ENCODE measurements at places on chromosomes 3 and 15. TPM values are rescaled to one million over a fixed set of nuclear protein-coding genes. Genes with fewer than 3 reads are reported as not detected.

- DNase-seq: no peak
Measured at GRCh38 chr3:52128118-52128683, 26.0 kb downstream of the POC1A start.

DNA sequence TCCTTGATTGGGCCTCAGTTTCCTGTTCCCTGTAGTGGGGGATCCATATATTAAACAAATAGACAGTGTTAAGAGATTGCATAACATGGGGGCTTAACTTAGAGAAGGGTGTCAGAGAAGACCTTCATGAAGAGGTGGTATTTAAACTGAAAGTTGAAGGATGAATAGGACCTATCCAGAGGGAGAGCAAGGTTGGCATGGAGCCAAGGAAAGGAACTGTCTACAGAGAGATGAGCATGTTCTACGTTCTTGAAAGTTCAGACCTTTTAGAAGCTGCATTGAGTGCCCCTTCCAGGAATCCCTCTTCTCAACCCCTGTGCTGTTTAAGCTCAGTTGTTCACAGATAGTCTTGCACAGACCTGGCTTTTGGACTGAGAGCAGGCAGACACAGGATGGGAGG, 2.4 kb downstream of the HTD2 start:
- no peak for DNase-seq

DNA sequence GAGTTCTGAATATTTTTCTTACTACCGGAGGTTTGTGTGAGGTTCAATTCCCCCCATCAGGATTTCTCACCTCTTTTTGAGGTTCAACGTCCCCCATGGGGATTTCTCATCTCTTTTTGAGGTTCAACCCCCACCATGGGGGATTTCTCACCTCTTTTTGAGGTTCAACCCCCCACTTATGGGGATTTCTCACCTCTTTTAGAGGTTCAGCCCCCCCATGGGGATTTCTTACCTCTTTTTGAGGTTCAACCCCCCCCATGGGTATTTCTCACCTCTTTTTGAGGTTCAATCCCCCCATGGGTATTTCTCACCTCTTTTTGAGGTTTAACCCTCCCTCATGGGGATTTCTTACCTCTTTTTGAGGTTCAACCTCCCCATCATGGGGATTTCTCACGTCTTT, 26.3 kb downstream of the NDUFB4 start:
- no peak for DNase-seq

- DNase-seq: no peak
Measured at GRCh38 chr15:40764629-40765103, 798 bp downstream of the GCHFR start.

GRCh38 chr3:39216176-39216790, 23.9 kb upstream of the XIRP1 start:
- DNase-seq: no peak

GRCh38 chr3:168847291-168847883, 751.7 kb upstream of the GOLIM4 start:
- no peak for DNase-seq

- DNase-seq: peak; percentile 10
Measured at GRCh38 chr3:128294999-128295468, 141.8 kb downstream of the EEFSEC start.

The GOLGA6A gene
- polyA plus RNA-seq: not detected

- peak; percentile 48 for DNase-seq
Measured at GRCh38 chr3:67578416-67578815, 76.0 kb downstream of the SUCLG2 start.

DNA sequence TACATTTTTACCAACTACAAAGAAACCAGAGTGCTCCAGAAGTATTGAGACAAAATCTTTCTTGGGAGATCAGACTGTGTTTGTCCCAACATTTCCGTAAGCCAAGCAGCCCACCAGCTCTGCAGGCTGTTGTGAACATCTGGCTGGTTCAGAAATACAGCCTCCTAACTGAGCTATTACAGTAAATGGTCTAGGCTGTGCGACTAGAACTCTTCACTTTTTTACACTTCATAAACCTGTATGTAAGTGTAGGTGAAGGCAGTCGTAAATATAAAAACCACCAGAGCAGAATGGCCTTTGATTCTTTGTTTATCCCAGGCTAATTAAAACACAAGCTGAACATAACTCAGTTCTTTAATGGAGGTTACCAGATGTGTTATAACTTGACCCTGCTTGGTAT, 235.3 kb downstream of the ARRDC4 start:
- peak; percentile 87 for DNase-seq

The GPR27 gene
- 5.5 TPM for polyA plus RNA-seq

The GOLGA6D gene
- polyA plus RNA-seq: not detected

GRCh38 chr15:53746101-53746500, 13.4 kb downstream of the WDR72 start:
- DNase-seq: no peak

The MGLL gene
- 74.2 TPM for polyA plus RNA-seq

The LRTM1 gene
- not detected for polyA plus RNA-seq

The CCDC39 gene
- not detected for polyA plus RNA-seq

The TTLL13 gene
- 0.88 TPM for polyA plus RNA-seq

DNA sequence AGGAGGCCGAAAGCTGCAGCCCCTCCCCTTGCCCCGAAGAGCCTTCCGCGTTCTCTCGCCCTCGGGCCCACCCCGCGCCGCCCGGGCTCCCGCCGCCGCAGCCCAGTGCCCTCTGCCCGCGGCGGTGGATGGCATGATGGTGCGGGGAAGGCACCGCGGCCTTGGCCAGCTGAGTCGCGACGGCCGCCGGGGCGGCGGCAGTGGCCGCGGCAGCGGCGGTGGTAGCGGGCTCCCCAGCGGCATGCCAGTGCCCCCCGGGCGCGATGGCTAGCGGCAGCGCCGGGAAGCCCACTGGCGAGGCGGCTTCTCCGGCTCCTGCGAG, 1.2 kb downstream of the TLNRD1 start:
- DNase-seq: no peak

- DNase-seq: no peak
Measured at GRCh38 chr3:88623709-88624108, 473.9 kb downstream of the C3orf38 start.

The SNURF gene
- polyA plus RNA-seq: 8.3 TPM

The VIPR1 gene
- 5.3 TPM for polyA plus RNA-seq

The BUB1B gene
- 0.69 TPM for polyA plus RNA-seq

- no peak for DNase-seq
Measured at GRCh38 chr3:55297245-55297644, 189.9 kb downstream of the WNT5A start.

DNA sequence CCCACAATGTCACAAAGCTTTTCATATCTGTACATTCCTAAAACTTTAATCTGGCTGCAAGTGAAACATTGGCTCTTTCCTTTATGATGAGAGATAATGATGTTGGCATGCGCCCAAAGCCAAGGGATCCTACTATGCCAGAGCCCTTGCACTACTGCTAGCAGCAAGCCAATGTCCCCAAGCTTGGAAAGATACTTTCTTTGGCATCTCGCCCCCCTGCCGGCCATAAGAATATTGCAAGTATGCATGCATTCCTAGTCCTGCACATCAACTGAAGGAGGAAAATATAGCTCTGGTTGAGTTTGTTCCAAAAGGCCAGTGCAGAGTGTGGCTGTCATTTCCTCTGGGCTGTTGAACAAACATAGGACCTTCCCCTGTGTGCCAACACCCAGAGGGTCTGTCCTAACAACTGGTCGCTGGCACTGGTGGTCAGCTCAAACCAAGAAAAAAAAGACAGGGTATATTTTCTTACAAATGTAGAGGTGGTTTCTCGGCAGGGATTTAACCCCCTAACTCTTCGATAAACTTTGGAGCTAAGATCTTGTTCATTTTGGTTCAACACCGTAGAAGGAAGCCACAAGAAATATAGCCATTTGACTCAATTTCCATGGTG, 120.9 kb upstream of the ZBED2 start:
- no peak for DNase-seq

The HEXA gene
- 199 TPM for polyA plus RNA-seq

- DNase-seq: no peak
Measured at GRCh38 chr15:39886418-39886817, 33.6 kb downstream of the GPR176 start.

DNA sequence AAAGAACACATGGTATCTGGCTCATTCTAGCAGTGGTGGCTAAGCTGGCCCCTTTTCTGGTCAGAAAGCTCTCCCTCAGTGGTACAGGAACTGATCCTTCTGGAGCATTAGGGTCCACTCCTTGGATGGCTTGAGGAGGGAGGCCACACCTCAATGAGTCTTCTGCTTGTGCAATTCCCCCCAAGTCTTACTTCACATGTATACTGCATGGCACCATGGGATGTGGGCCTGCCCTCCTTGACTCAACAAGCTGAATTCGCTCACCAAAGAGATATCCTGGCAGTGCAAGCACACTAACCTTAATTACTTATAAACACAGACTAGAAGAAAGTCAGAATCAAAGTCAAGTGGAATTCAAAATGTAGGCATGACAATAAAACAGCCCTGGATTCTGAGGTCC, 133.8 kb upstream of the SLC2A2 start:
- DNase-seq: no peak

DNA sequence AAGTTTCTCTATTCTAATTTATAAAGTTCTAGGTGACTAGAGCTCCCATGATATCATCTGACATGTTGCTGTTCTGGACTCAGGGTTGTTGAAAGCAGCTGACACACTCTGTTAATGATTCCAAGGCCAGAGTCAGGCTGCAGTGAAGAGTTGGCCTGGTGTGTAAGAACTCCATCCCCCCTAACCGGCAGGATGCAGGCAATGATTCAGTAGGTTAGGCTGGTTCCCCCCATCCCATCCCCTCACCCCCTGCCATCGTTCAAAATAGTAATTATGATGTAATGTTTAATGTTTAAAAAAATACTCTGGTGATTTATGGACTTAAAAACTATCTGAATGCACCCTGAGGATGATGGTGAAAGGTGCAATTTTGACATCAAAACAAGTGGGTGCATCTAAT, 4.6 kb upstream of the TRIM71 start:
- peak; percentile 66 for DNase-seq

The POU1F1 gene
- not detected for polyA plus RNA-seq

- no peak for DNase-seq
Measured at GRCh38 chr3:186298876-186299275, 63.2 kb downstream of the DGKG start.
